ENCODE measurements at places on chromosomes 2 and 18.

DNA sequence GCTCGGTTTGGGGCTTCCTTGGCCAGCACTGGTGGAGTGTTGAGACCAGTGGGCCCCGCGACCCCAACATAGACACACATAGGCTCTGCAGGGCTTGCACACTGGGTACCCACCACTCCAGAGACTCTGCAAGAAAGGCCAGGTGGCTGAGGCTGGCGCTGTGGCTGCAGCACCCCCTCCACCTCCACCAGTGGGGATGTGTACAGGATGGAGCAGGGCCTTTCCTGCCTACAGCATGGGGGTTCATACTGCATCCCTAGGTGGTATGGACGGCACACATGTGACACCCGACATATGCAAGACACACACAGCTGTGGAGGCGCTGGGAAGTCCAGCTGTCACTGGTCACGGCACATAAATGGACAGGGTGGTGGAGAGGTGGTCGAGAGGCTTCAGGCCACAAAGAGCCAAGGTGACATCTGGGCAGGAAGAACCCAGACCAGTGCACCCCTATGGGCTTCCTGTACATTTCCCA lies 1.3 kb downstream of the RNPEPL1 start:
- DNase-seq: peak; percentile 46

DNA sequence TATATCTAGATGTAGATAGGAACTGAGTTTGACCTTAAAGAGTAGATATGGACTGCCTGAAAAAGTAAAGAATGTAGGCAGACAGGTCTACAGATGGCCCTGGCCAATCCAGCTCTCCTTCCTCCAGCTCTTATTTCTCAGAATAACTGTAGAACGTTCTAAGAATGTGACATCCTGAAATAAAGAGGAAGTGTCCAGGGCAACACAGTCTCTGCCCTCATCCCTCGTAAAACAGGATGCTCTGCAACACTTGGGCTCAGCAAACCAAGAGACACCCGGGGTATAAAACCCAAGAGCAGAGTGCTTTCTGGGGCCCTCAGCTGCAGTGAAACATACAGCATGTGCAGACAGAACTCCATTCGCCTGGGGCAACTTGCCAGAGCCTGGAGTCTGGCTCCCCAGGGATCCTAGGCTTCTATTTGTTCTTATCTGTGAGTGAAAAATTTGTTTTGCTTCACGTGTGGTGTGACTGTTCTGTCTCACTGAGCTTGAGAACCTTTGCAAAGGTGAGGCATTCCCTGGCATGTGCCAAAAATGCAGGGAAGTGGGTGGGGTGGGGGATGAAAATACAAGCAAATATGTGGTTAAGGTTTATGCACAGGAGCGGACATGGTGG lies 401.0 kb downstream of the SETBP1 start:
- no peak for DNase-seq

DNA sequence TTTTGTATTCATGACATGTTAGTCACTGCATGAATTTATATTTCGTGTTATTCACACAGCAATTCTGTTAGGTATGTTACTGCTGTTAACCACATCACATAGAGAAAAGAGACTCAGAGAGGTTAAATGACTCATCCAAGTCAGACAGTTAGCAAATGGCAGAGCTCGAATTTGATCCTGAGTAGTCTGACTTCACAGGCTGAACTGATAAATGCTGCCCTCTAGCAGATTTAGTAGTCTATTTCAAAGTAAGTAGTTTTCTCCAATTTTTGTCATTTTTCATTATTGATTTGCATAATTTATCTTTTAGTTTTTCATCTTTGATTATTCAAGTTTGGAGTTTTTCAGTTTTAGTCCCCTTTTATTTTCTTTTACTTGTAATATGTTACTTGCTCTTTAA lies 58.3 kb downstream of the WDR7 start:
- DNase-seq: no peak

GRCh38 chr2:109616184-109616583 lies 2.0 kb downstream of the SOWAHC start:
- no peak for DNase-seq

- no peak for DNase-seq
Observed at GRCh38 chr18:55229682-55230081, 270.4 kb upstream of the CCDC68 start.

- no peak for DNase-seq
Observed at GRCh38 chr18:48605408-48605845, 66.6 kb downstream of the CTIF start.

GRCh38 chr2:190795686-190796085 lies 84.9 kb upstream of the GLS start:
- no peak for DNase-seq

- no peak for DNase-seq
Observed at GRCh38 chr2:11365096-11365879, 20.9 kb upstream of the ROCK2 start.

- no peak for DNase-seq
Observed at GRCh38 chr18:23812546-23813440, 123.5 kb downstream of the LAMA3 start.

DNA sequence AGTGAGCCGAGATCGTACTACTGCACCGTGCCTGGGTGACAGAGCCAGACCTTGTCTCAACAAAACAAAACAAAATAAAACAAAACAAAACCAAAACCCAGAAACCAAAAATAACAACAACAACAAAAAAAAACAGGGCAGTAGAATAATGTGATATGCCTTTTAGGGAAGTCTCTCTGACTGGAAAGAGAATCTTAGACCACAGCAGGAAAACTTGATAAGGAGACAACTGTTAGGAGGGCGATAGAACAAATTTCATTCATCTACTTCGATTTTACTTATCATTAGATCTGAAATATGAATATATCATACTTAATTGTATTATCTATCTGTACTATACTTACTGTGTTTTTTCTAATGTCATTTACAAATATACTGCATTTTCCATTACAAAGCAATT lies 109.0 kb upstream of the CNTNAP5 start:
- no peak for DNase-seq
